IMR-90 (cell line): ENCODE measurements at places on chromosomes 7 and 10. TPM values are rescaled to one million over a fixed set of nuclear protein-coding genes. Genes with fewer than 3 reads are reported as not detected.
A peak's percentile ranks its signal among the peaks of the same experiment; 100 is the strongest.

DNA sequence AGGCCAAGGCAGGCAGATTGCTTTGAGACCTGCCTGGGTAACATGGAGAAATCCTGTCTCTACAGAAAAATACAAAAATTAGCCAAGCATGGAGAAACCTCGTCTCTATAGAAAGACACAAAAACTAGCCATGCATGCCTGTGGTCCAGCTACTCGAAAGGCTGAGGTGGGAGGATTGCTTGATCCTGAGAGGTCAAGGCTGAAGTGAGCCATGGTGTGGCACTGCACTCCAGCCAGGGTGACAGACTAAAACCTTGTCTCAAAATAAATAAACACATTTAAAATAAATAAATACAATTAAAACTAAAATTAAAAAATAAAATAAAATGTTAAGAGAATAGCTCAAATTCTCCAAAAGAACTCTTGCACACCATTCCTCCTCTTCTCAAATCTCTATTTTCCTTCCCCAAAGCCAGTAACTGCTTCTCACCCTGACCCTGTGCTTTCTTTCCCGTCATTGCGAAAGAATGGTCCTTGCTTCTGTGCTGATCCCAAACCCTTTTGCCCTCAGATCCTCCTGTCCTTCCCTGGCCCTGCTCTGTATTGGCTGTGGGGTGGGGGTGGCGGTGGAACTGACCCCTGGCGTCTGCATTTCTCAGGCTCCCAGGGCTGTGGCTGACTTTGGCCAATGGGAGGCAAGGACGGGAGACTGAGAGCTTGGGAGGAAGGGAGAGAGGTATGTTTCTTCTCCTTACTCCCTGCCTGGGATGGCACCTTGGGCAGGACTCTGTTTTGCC is 12.4 kb downstream of the SRGN start:
- H3K27me3 ChIP-seq, result no peaks in the 10 kb centered on the region; the same call in 1 of the 2 replicates
- H3K4me3 ChIP-seq, result no peak overlapping the region
- H3K4me1 ChIP-seq, result no peaks in the 10 kb centered on the region
- no peaks in the 10 kb centered on the region for H3K36me3 ChIP-seq
- H3K27ac ChIP-seq, result no peak overlapping the region
- DNase-seq, result no peak

GRCh38 chr10:21369697-21370096 is 155.8 kb downstream of the SKIDA1 start:
- H3K4me1 ChIP-seq, result peaks cover 9% of the 10 kb centered on the region
- H3K36me3 ChIP-seq, result no peaks in the 10 kb centered on the region
- peak; percentile 46 for DNase-seq
- no peak overlapping the region for H3K27ac ChIP-seq

- H3K4me3 ChIP-seq, result no peak overlapping the region
- H3K4me1 ChIP-seq, result no peaks in the 10 kb centered on the region
- H3K27me3 ChIP-seq, result no peaks in the 10 kb centered on the region
- no peak overlapping the region for H3K27ac ChIP-seq
These were observed 152.1 kb upstream of the TARP start for GRCh38 chr7:38425509-38425908.

DNA sequence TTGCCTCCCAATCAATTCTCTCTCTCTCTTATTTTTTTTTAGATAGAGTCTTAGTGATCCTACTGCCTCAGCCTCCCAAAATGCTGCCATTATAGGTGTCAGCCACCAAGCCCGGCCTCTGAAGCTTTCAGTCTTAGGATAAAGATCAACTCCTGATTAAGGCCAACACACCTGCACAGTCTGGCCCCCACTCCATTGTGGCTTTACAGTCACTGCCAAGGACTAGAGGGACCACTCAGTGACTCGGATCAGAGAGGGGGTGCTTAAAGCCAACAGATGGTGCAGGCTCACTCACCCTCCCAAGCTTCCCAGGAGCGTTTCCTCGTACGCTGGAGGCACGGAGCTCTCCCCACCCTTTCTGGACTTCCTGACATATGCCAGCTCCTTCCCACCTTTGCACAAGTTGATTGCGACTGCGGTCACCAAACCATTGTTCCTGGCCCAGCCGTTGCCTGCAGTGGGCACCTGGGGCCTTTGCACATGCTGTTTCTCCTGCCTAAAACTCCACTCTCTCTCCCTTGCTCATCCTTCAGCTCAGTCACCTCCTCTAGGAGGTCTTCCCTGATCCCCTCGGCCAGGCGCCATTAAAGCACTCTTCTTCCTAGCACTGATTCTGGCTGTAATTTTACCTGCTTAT is 1.7 kb upstream of the CDH23 start:
- DNase-seq, result no peak
- H3K4me3 ChIP-seq, result no peak overlapping the region
- H3K27ac ChIP-seq, result no peak overlapping the region
- no peaks in the 10 kb centered on the region; the same call in 1 of the 2 replicates for H3K4me1 ChIP-seq
- H3K27me3 ChIP-seq, result peaks cover 88% of the 10 kb centered on the region

PLXNA4 gene
- total RNA-seq, result under 0.01 TPM in 2 replicates

GRCh38 chr10:110619514-110620397 is 24.4 kb upstream of the RBM20 start:
- no peaks in the 10 kb centered on the region for H3K36me3 ChIP-seq
- H3K4me3 ChIP-seq, result no peak overlapping the region
- no peak overlapping the region for H3K27ac ChIP-seq
- no peak for DNase-seq
- peaks cover 4% of the 10 kb centered on the region for H3K4me1 ChIP-seq

- H3K4me3 ChIP-seq, result no peak overlapping the region
- no peak overlapping the region for H3K27ac ChIP-seq
- H3K4me1 ChIP-seq, result no peaks in the 10 kb centered on the region
- no peaks in the 10 kb centered on the region for H3K36me3 ChIP-seq
- DNase-seq, result no peak
These were observed 322.1 kb upstream of the AUTS2 start for GRCh38 chr7:69276011-69276729.

WEE2 gene
- not detected in 2 replicates for total RNA-seq

POU6F2 gene
- not detected in 2 replicates for total RNA-seq

SEMA3A gene
- total RNA-seq, result 187 and 213 TPM in 2 replicates

GRCh38 chr7:41762641-41763040 is 59.8 kb upstream of the INHBA start:
- DNase-seq, result no peak
- H3K27me3 ChIP-seq, result no peaks in the 10 kb centered on the region
- H3K27ac ChIP-seq, result no peak overlapping the region
- no peak overlapping the region for H3K4me3 ChIP-seq

SYNPO2L gene
- under 0.01 and 0.18 TPM in 2 replicates for total RNA-seq
